ENCODE measurements at places on chromosomes 11 and 22. TPM values are rescaled to one million over a fixed set of nuclear protein-coding genes. Genes with fewer than 3 reads are reported as not detected.

GRCh38 chr11:34643846-34644245 lies 23.0 kb downstream of the EHF start:
- no peak for DNase-seq

- no peak for DNase-seq
Measured at GRCh38 chr11:8533332-8533731, 60.7 kb downstream of the STK33 start.

The TEX54 gene
- total RNA-seq = not detected

- DNase-seq = no peak
Measured at GRCh38 chr22:25802018-25802417, 60.0 kb downstream of the MYO18B start.

DNA sequence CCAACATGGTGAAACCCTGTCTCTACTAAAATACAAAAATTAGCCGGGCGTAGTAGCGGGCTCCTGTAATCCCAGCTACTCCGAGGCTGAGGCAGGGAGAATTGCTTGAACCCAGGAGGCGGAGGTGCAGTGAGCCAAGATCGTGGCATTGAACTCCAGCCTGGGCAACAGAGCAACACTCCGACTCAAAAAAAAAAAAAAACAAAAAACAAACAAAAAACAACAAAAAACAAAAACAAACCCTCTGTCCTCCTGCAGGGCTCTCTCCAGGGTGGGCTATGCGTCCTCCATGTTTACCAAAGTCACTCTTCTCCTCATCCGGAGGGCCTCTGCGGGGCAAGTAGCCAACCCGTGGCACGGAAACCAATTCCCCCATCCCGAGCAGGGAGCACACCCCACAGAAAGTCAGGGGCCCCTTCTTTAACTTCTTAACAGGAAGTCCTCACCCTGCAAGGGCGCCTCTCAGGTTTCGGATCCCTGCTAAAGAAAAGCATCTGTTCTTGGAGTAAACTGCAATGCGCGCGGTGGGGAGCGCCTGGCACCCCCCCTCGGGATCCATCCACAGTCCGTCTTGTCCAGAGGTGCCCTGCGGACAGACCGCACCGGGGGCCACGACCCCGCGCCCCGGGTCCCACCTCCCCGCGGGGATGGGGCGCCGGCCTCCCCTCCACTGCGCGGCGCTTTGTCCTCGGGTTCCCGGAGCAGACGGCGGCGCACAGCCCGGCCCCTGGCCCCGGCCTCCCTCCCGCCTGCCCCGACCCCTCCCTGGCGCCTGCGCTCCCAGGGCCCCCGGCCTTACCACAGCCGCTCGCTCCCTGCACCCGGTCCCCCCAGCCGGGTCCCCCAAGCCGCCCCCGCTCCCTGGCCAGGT lies 712 bp downstream of the CERK start:
- peak; percentile 64 for DNase-seq

The MUC15 gene
- total RNA-seq = not detected

- DNase-seq = no peak
Measured at GRCh38 chr11:33490842-33491370, 209.7 kb downstream of the C11orf91 start.

DNA sequence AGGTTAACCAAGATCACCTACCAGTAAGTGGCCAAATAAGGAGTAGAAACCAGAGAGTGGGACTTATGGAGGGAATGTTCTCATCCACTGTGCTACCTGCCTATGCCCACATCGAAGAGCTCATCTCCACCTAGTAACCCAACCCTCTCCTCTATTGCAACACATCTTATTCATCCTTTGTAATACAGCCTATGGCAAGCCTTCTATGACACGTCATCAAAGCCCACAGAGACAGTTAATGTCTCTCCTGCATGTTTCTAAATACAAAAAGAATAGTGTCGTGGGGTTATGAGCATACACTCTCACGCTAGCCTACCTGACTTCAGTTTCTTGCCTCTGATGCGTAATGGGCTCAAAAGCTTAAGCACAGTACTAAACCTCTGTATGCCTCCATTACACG lies 1158.1 kb upstream of the TENM4 start:
- DNase-seq = no peak

- no peak for DNase-seq
Measured at GRCh38 chr11:47923667-47924066, 56.7 kb upstream of the PTPRJ start.

DNA sequence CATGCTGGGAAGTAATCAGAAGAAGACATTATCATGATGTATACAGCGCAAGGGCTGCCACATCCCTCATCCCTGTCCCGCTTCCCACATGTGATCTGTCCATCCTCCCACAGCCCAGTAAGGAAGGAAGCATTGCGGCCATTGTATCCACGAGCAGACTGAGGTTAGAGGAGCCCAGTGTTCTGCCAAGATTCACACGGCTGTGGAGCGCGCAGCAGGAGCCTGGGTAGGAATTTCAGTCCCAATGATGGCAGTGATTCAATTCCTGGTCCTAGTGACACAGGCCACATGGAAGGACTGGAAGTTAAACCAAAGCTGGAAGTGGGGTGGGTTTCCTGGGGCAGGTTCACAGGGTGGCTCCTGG lies 89.2 kb downstream of the RTL6 start:
- no peak for DNase-seq

- no peak for DNase-seq
Measured at GRCh38 chr11:74680035-74680671, 51.1 kb downstream of the CHRDL2 start.

- no peak for DNase-seq
Measured at GRCh38 chr22:30227438-30228228, 18.9 kb downstream of the LIF start.

DNA sequence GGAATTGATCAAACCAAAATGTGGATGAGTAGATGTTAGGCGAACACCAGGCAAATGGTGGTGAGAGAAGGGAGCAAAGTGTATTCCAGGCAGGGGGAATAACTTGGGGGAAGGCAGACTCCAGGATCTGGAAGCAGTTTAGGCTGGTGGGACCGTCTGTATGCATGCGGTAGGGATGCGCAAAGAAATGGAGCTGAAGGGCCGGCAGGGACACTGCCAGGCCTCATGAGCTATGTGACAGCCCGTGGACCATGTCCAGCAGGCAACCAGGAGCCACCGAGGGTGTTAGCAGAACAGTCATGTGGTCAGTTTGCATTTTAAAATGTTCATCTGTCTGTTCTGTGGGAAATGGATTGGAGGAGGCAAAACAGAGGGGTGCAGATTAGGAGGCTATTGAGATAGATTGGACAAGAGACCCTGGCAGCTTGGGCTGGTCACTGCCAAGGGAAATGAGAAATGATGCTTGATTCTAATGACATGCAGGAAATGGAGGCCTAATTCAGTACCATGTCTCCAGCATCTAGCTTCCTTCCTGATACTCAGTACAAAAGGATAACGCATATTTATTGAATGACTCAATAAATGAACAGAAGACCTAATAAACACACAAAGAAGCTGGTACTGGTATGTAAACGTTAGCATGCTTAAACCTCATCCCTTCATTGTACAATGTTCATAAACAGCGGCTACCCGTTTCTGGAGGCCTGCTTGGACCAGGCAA lies 412.4 kb downstream of the BUD13 start:
- DNase-seq = no peak

- no peak for DNase-seq
Measured at GRCh38 chr11:101476191-101476590, 107.6 kb downstream of the TRPC6 start.

The SLC25A18 gene
- total RNA-seq = not detected

DNA sequence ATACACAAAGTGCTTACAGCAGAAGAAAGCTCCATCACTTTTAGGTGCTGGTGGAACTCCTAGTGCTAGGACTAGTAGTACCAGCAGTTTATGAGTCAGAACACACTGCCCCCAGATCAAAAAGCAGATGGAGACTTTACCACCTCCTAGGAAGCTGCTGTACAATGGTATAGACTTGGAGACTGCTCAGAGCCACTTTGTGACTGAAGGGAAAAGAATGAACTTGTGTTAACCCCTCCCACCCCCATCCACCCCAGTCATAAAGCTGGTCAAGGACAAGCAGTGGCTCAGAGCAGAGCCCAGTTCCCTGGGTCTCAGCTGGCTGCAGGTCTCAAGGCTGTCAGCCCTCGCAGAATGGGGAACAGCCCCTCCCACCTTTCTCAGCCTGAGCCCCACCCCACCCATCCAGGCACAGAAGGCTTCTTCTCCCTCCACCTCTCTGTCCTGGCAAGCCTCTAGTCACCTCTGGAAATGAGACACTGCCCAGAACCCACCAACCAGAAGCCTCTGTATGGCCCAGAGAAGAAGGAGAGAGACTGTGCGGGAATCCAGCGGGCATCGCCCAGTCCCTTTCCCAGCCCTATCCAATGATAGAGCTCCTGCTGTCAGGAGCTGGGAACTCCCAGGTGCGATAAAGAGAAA lies 23.8 kb downstream of the PACSIN2 start:
- no peak for DNase-seq

DNA sequence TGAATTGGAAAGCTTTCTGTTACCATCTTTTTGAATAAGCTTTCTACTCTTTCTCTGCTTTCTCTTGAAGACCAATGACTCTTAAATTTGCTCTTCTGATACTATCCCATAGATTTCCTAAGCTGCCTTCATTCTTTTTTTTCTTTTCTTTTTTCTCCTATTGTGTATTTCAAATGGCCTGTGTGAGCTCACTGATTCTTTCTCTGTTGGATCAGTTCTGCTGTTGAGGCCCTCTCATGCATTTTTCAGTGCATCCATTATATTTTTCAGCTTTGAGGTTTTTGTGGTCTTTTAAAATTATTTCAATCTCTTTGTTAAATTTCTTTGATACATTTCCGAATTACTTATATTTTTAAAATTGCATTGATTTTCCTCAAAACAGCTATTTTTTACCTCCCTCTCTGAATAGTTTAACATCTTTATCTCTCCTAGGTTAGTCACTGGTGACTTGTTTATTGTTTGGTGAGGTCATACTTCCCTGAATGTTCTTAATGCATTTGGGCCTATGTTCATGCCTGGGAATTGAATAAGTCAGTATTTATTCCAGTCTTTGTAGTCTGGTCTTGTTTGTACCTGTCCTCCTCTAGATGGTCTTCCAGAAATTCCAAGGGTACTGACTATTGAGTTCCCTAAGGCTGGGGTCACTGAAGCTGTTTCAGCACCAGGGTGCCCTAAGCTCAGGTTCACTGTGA lies 110.6 kb upstream of the SERPIND1 start:
- DNase-seq = no peak

The GAL gene
- 2.5 TPM for total RNA-seq

GRCh38 chr11:62431171-62431901 lies 12.5 kb downstream of the SCGB1A1 start:
- no peak for DNase-seq

DNA sequence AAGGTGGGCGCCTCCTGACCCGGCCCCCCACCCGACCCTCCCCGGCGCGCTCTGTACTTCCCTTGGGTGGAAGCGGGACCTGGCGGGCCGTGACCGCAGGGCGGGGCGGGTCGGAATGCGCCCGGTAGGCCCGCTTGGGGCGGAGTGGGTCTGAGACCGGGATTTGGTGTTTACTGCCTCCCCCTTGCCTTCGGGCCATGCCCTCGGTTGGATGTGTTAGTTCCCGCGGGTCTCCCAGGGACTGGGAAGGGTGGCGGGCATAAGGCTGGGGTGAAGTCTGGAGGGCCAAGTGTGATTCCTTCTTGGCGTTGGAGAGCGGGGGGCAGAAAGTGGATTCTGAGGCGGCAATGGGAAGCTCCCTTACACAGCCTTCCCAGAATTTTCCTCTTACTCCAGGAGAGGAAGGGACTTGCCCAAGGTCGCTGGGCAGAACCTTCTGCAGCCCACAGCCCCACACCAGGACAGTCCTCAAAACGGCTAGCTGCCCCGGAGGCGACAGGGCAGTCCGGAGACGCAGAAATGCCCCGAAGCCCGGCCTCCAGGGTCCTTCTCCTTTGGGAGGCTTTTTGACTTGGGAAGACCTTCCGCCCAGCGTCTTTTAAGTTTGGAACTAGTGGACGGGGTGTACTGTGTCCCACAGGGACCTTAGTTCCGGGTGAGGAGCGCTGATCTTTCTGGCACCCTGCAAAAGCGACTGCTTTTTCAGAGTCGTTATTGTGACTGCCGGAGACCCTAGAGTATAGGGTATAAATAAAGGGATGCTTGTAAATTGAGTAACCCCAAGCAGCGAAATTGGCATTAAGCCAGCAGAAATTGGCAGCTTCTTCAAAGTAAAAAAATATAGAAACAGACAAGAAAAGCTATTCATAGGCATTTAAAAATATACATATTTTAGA lies 647 bp downstream of the SWAP70 start:
- DNase-seq = peak; percentile 41

Data from activated CD4-positive, alpha-beta T cell treated with anti-CD3 and anti-CD28 coated beads for 36 hours (primary cell).